Fibroblast of skin of left biceps (primary cell): ENCODE measurements at places on chromosomes 3 and 15.

DNA sequence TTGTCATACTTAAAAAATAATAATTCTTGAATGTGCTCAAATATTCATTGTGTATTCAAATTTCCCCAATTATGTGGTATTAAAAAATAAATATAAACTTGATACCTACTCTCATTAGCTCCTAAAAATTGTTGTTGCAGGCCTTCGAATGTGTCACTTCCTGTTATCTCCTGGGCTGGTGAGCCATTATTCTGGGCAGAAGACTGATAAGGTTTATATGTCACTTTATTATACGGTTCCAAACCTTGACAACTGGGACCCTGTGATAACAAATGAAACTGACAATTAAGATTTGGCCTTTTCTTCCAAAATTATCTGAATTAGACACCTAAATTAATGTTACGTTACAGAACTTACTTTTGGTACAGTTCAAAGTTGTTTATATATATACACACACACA, 15.0 kb downstream of the CEP152 start:
- DNase-seq, result no peak

GRCh38 chr3:12990306-12990705, 82.9 kb downstream of the IQSEC1 start:
- no peak for DNase-seq

DNA sequence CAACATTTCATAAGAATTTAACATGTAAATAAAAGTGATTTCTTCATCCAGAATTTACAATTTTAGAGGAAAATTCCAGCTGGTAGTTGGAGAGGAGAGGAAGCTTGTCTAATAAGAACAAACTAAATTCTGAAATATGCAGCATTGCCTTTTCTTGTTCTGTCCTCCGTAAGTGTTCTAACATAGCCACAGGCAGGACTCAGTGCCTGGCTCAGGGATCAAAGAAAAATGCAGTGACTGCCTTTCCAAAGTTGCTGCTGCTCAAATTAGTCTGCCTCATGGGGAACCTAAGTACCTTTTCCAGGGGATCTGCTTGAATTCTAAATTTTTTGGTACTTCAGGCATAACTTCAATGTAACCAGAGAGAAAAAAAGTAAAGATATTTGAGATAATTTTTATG, 713.0 kb upstream of the CADM2 start:
- no peak for DNase-seq

- DNase-seq, result no peak
Measured at GRCh38 chr3:132020058-132020457, 14.8 kb downstream of the CPNE4 start.

DNA sequence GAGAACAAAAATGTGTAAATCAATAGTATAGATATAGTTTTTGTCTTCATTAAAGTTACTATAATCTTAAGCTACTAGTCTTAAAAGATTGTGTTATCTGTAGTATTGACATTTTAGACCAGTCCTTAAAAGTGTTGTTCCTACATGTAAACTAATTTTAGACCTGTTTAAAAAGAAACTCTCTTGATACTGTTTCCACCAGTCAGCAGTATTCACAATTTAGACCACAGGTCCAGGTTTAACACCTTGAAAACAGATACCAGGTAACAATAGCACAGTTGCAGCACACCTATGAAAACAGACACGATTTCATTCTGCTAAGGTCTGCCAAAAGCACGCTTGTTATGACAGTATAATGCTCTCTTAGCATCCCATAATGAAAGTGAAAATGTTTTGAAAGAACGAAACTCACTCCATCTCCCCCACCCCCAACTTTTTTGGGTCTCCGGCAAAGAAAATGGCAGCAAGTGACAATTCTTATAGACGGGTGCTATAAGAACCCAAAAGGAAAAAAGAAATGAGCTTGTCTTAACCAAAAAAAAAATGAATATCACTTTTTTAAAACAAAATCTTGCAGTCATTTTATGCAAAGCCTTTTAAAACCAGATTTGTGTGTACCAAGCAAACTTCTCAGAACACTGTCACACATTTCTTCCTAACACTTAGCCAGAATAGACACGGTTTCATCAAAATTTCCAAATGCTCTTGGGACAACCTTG, 1.6 kb downstream of the EIF4E3 start:
- no peak for DNase-seq

DNA sequence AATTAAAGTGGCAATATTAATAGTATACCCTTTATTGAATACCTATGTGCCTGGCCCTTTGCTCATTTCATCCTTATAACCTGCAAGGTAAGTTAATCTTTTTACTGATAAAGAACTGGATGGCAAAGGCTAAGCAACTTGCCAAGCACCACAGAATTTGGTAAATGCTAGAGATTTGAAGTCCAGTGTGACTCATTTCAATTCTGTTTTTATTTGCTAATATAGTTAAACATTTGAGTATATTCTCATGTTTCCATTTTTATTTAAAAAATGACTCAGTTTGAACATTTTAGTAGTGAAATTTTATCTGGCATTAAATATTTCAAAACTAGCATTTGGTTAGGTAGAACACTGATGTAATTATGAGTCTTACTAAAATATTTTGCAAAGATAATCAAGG, 11.3 kb downstream of the PFN2 start:
- no peak for DNase-seq

DNA sequence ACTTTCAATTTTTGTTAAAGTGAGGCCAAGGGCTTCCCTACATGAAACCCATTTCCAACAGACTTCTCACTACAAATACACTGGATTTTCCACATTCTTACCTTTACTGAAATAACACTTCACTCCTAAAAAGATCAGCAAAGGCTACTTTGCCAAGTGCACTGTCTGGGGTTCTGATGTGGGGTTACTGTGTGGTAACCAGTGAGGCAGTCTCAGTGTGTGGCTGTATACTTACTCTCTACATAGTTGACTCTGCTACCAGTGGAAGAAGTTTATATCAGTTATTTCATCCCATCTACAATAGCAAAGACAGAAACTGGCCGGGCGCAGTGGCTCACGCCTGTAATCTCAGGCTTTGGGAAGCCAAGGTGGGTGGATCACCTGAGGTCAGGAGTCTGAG, 5.6 kb downstream of the WDR82 start:
- DNase-seq, result no peak
